ENCODE measurements at places on chromosomes 6 and 20.

DNA sequence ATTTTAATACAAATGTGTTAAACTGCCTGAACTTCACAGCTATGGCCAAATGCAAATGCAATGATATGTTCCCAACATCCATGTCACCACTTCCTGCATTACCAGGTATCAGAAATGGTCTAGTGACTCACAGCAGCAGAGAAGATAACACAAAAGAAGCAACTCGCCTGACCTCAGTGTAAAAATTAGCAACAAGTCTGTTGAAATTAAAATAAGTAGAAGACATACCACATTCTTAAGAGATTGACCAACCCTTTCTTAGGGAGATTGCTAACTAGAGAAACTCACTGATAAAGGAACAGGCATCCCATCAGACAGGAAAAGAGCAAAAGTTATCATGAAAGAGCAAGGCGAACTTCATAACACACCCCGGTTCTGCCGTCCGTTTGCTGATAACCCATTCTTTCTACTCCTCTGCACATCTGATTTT lies 45.1 kb downstream of the RNASET2 start:
- peak; percentile 10 for DNase-seq

- no peak for DNase-seq
Observed at GRCh38 chr6:64257586-64257985, 622.0 kb downstream of the PHF3 start.

DNA sequence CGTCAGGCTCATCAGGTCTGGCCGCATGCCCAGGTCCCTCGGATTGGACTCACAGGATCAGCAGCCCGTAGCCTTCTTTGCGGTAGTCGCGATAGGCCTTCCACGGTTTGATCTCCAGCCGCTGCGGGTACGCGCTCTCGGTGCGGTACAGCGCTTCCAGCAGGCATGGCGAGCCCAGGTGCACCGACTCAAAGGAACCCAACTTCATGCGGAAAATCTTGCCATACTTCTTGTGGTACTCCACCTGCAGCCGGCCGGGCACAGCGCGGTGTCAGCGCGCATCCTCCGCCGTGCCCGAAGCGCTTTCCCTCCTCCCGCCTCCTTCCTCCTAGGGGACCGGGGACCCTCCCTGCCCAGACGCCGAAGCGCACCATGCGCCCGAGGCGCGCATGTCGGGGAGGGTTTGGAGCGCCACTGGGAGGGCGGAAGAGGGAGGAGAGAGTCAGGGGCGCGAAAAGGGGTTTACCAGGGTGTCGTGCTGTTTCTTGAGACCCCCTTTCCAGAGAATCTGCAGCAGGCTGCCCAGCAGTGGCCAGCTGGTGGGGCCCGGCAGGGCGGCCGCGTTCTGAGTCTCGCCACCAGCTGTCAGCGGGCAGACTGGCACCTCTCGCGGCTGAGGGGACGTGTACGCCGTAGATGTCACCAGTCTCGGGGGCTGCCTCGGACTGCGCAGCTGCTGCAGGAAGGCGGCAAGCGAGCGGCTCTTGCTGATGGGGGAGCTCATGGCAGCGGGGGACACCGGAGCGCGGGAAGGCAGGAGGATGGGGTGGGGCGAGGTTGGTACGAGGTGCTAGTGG lies 732 bp downstream of the CYP24A1 start:
- peak; percentile 30 for DNase-seq

DNA sequence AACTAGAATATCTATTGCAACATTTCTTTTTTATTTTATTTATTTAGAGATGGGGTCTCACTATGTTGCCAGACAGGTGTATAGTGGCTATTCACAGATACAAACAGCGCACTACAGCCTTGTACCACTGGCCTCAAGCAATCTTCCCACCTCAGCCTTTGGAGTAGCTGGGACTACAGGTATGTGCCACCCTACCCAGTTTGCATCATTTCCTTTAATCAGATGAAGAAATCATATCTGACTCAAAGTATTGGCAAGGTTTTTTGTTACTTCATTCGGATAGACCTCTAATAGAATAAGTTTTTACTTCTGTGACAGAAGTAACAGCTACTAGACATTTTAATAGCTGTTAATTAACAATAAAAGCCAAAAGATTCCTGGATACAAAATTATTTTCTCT lies 153.9 kb downstream of the CDK19 start:
- no peak for DNase-seq

- DNase-seq: no peak
Observed at GRCh38 chr6:17169291-17169690, 67.4 kb downstream of the STMND1 start.

- DNase-seq: no peak
Observed at GRCh38 chr6:4403023-4403752, 267.8 kb upstream of the ECI2 start.

GRCh38 chr6:155523821-155524651 lies 68.4 kb upstream of the NOX3 start:
- peak; percentile 88 for DNase-seq

GRCh38 chr6:30013291-30013922 lies 47.7 kb upstream of the POLR1H start:
- DNase-seq: no peak

Measured in astrocyte (in vitro differentiated cells and primary cell).